ENCODE measurements at places on chromosomes 2 and 18. TPM values are rescaled to one million over a fixed set of nuclear protein-coding genes. Genes with fewer than 3 reads are reported as not detected.

The TCF23 gene
- 0.02 TPM for polyA plus RNA-seq

The SIX2 gene
- polyA plus RNA-seq: not detected

The KIF1A gene
- 0.20 TPM for polyA plus RNA-seq

The GRB14 gene
- not detected for polyA plus RNA-seq

The ALS2 gene
- polyA plus RNA-seq: 5.4 TPM

The CGREF1 gene
- polyA plus RNA-seq: 0.21 TPM

The ALPG gene
- not detected for polyA plus RNA-seq

The TIGD1 gene
- 6.2 TPM for polyA plus RNA-seq

The NYAP2 gene
- polyA plus RNA-seq: not detected

The AOX1 gene
- polyA plus RNA-seq: not detected

The EML6 gene
- 0.42 TPM for polyA plus RNA-seq

The ARHGEF33 gene
- 0.06 TPM for polyA plus RNA-seq

The ALLC gene
- polyA plus RNA-seq: not detected

The WDR75 gene
- 69.2 TPM for polyA plus RNA-seq

The HOXD11 gene
- not detected for polyA plus RNA-seq

The CRYGC gene
- not detected for polyA plus RNA-seq

The CAPN13 gene
- polyA plus RNA-seq: not detected

The EVX2 gene
- polyA plus RNA-seq: not detected

The TGIF1 gene
- polyA plus RNA-seq: 7.2 TPM

The NTSR2 gene
- not detected for polyA plus RNA-seq

The MRO gene
- polyA plus RNA-seq: not detected

The TEKT4 gene
- polyA plus RNA-seq: 0.27 TPM

The PRKAG3 gene
- not detected for polyA plus RNA-seq

The TUBA4B gene
- polyA plus RNA-seq: not detected

The EGR4 gene
- not detected for polyA plus RNA-seq

The NT5C1B gene
- 0.44 TPM for polyA plus RNA-seq

The TBR1 gene
- not detected for polyA plus RNA-seq
